AG04449 (cell line): ENCODE measurements at places on chromosomes 2 and 18.
A peak's percentile ranks its signal among the peaks of the same experiment; 100 is the strongest.

- no peak for DNase-seq
Observed at GRCh38 chr2:108898315-108899082, 90.5 kb downstream of the EDAR start.

GRCh38 chr18:68234131-68234530 lies 480.8 kb downstream of the TMX3 start:
- DNase-seq: no peak

- DNase-seq: no peak
Observed at GRCh38 chr2:24870891-24871705, 48.9 kb downstream of the ADCY3 start.

GRCh38 chr2:8132351-8132831 lies 549.5 kb upstream of the ID2 start:
- no peak for DNase-seq

DNA sequence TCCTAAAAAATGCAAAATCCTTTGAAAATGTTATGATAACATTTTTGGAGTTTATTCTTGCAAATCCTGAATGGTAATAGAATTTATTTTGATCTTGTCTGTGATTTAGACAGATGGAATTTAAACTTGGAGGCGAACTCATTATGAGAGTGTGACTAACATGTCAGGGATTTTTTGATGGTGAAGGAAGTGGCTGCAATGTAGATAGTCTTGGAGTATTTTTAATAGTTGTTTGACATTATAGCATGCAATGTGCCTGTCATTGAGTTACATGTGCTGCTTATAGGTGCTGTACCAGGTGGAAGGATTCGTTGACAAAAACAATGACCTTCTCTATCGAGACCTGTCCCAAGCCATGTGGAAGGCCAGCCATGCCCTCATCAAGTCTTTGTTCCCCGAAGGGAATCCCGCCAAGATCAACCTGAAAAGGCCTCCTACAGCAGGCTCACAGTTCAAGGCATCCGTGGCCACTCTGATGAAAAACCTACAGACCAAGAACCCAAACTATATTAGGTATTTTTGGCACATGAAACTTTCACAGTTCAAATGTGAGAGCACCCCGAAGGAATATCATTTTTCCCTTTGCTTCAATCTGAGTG lies 141.8 kb downstream of the MYO1B start:
- peak; percentile 80 for DNase-seq

DNA sequence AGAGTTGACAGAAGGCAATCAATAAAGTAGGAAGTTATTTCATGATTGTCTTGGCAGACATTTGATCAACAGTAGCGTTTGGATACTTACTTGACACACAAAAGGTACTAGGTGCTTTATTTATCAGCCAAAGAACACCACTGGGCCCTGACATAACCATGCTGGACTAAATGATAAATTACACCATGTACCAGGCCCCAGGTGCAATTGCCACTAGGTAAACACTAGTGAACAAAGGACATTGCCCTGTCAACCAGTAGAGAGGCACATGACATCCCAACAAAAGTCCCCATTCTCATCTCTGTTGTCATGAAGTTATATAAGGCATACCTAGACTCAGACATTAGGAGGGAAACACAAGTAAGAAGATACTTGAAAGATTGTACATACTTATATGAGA lies 747.2 kb downstream of the SATB2 start:
- no peak for DNase-seq

GRCh38 chr2:85935746-85936208 lies 47.0 kb upstream of the ST3GAL5 start:
- no peak for DNase-seq

DNA sequence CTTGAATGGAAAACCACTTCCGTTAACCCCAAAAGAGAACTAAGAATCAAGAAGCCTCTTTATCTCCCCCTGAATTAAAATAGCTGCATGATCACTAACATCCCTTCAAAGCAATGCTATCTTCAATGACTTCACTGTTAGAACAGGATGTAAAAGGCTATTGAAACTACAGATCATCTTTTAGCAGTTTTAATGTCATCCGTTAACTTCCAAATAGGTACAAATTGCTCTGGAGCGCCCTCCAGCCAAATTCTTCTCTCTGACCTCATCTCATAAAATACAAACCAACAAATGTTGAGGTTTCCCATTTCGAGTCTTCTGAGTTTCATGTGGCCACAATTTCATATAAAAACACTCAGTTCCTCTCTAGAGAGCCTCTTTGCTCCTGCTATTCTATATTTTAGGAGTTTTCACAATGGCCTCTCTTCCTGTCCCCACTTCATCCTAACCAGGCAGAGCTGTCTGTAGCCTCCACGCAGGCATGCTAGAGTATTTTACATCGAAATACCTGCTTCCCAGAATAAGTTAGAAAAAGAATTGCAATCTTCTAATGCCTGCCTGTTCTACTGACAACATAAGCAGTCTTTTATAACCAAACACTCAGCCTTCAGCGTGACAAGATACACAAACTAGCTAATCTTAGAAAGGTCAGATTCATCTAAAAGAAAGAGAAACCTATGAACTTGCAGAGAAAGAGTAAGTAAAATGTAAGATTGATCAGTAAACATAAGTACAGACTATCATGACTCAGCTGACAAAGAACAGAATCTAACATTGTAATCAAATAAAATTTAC lies 37.9 kb downstream of the B4GALT6 start:
- DNase-seq: no peak

DNA sequence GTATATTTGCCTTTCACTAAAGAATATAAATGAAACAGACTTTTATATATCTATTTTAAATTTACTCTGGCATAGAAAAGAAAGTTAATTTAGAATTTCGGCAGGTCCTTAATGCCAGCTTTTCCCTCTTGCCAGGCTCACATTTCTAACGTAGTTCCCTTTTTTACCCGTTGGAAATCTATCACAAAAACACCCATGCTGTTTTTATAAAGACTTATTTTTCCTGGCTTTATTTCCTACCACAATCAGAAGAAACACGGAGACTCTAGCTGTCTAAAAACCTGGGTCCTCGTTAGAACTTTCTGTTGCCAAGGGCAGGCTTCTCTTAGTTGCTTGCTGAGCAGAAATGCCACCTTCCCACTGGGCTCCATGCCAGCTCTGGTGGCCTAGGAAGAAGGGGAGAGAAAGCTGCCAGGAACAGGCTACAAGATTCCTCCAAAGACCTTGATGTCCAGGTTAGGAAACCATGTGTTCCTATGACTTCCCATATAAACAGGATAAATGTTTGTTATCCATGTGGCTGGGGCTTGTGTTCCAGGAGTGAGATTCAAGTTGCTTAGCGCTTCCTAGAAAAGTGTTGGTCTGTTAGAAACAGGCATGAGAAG lies 17.8 kb upstream of the TMEM18 start:
- DNase-seq: no peak

GRCh38 chr2:9102861-9103662 lies 99.6 kb upstream of the MBOAT2 start:
- DNase-seq: no peak

GRCh38 chr2:177478907-177479306 lies 86.3 kb downstream of the AGPS start:
- no peak for DNase-seq

GRCh38 chr18:28995319-28995718 lies 818.4 kb upstream of the CDH2 start:
- DNase-seq: no peak
